Omental fat pad (tissue), 4 donors: ENCODE measurements at places on chromosomes 4 and X. TPM values are rescaled to one million over a fixed set of nuclear protein-coding genes. Genes with fewer than 3 reads are reported as not detected.

- no peak for DNase-seq
These were observed 119.0 kb upstream of the HCCS start for GRCh38 chrX:10992110-10992509.

The F8A2 gene
- not detected for total RNA-seq

DNA sequence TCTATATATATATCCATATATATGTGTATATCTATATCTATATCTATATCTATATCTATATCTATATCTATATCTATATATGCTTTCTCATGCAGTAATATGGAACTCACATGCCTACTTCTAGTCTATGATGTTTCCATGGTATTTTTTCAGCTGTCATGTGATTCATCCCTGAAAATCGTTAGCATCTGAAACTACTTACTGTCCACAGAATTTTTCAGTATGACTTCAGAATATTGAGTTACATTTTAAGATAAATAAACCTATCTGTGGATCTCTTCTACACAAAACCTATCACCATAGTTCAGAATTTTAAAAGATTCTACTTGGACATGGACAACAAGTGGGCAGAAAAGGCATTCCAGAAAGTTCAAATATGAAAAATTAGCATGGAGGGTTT, 855.1 kb upstream of the INTU start:
- DNase-seq = no peak

- no peak for DNase-seq
These were observed 65.1 kb downstream of the CASK start for GRCh38 chrX:41858161-41858775.

DNA sequence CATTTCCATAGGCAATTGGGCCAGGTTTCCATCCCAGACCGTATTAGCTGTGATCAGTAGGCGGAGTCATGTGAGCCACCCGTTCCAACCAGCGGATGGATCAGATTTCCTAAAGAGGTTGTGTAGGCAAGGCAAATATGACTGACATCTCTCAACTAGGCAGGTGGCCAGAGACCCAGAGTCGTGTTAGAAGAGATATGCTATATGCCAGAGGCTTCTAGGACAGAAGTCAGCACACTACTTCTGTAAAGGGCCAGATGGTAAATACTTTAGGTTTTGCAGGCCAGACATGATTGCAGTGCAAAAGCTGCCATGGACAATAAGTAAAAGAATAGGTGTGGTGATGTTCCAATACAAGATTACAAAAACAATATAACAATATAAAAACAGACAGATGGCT, 788.4 kb downstream of the RPA4 start:
- no peak for DNase-seq

- no peak for DNase-seq
These were observed 809.6 kb upstream of the FRG1 start for GRCh38 chr4:189131118-189131517.

DNA sequence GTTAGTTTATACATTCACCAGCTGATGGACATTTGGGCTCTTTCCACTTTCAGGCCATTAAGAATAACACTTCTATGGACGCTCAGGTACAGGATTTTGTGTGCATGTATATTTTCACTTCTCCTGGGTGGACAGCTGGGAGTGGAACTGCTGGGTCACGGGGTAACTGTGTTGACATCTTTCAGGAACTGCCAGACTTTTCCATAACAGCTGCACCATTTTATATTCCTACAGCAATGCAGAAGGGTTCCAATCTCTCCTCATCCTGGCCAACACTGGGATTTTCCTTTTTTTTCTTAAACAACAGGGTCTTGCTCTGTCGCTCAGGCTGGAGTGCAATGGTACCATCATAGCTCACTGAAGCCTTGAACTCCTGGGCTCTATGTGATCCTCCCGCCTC, 11.9 kb downstream of the HAUS7 start:
- DNase-seq = no peak

GRCh38 chrX:53438174-53438831, 4.1 kb upstream of the HSD17B10 start:
- DNase-seq = no peak

The PNCK gene
- total RNA-seq = 0.60 TPM

DNA sequence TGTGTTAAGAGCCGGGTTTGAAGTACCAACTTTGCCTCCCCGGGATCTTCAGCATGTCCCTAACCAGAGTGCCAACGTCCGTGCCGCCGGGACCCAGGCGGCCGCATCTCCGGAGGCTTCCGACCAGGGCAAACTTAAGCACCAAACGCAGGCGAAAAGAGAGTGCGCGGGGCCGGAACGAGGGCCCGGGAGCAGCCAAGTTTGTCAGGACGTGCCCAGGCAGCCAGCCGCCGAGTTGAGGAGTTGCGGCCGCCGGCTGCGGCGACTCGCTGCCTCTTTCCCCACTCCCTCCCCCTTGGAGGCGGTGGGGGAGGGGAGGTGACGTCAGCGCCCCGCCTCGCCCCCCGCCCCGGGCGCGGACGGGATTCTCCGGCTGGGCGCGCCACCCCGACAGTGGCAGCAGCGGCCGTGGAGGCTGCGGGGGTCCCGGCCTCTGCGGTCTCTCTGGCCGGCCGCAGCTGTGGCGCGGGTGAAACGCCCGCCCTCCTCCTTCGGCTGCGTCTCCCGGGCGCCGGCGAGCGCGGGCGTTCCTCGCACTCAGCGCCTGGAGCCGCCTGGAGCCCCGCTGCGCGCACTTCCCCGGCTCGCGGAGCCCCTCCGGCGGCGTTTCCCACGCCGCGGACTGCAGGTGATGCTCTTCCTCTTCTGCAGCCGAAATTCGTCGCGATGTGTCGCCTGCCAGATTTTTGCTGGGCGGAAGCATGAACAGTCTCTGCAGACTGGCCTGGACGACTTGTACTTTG, 2.9 kb upstream of the FAT1 start:
- DNase-seq = no peak

GRCh38 chrX:131874300-131874699, 148.8 kb upstream of the STK26 start:
- DNase-seq = no peak

- DNase-seq = no peak
These were observed 102.9 kb downstream of the LIMCH1 start for GRCh38 chr4:41640906-41641305.

The ZFP42 gene
- total RNA-seq = not detected

The PDLIM3 gene
- 43.7 TPM for total RNA-seq

The HMGN5 gene
- total RNA-seq = 7.4 TPM

The SORBS2 gene
- 21.5 TPM for total RNA-seq

GRCh38 chr4:6498511-6499237, 26.3 kb upstream of the PPP2R2C start:
- DNase-seq = no peak

- DNase-seq = no peak
These were observed 70.1 kb upstream of the HCCS start for GRCh38 chrX:11040996-11041395.

- no peak for DNase-seq
These were observed 109.5 kb upstream of the VCX3A start for GRCh38 chrX:6644411-6644810.

The DMRTC1B gene
- total RNA-seq = not detected

The SPATA18 gene
- 4.2 TPM for total RNA-seq

- no peak for DNase-seq
These were observed 59.3 kb downstream of the ELOVL6 start for GRCh38 chr4:110139111-110139510.

DNA sequence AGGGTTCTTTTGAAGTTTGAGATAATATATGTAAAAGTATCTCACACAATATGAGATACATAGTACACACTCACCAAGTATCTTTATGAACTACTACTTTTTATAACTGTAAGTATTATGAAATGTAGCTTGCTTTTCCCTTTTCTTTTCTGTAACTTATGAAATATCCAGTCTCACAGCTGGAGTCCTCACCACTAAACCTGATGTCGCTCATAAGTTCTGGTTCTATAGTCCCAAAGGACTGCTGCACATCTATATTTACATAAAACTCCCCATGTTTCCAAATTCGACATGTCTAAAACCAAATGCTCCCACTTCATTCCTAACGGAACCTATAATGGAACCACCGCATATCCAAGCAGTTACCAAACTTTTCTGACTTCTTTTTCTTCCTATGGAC, 186.5 kb upstream of the SLC7A11 start:
- no peak for DNase-seq

The ZAR1 gene
- total RNA-seq = not detected

The LINC00632 gene
- 588 TPM for total RNA-seq

GRCh38 chr4:144572660-144573059, 73.3 kb upstream of the HHIP start:
- DNase-seq = no peak

GRCh38 chrX:64456828-64457227, 61.6 kb upstream of the MTMR8 start:
- DNase-seq = no peak

- DNase-seq = no peak
These were observed 9.2 kb upstream of the EIF4E start for GRCh38 chr4:98937986-98938720.

The SOD3 gene
- total RNA-seq = 79.5 TPM

- DNase-seq = no peak
These were observed 75.3 kb downstream of the BCOR start for GRCh38 chrX:40022421-40022820.

DNA sequence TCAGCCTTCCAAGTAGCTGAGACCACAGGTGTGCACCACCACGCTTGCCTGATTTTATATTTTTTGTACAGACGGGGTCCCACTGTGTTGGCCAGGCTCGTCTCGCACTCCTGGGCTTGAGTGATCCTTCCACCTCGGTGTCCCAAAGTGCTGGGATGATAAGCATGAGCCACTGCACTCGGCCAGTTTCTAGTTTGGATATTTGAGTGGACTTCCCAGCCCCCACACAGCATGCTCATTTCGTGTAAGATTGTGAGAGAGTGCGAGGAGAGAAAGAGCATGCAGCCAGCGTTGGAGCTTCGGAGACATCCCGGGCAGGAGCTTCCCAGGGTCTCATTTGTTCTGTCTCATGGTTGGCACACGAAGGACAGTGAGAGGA, 31.8 kb downstream of the ARSD start:
- no peak for DNase-seq
